Activated naive CD8-positive, alpha-beta T cell treated with anti-CD3 and anti-CD28 coated beads for 36 hours (primary cell): ENCODE measurements at places on chromosomes 4 and X. TPM values are rescaled to one million over a fixed set of nuclear protein-coding genes. Genes with fewer than 3 reads are reported as not detected.

- no peaks in the 10 kb centered on the region for H3K36me3 ChIP-seq
- H3K4me1 ChIP-seq: no peaks in the 10 kb centered on the region
- DNase-seq: no peak
- no peaks in the 10 kb centered on the region for H3K27me3 ChIP-seq
- no peak overlapping the region for H3K27ac ChIP-seq
These were observed 417.4 kb downstream of the TLL1 start for GRCh38 chr4:166290426-166290825.

The GPR82 gene
- 0.12 TPM for total RNA-seq

The ZXDA gene
- total RNA-seq: 3.7 TPM

GRCh38 chr4:158621729-158622128, 50.0 kb downstream of the C4orf46 start:
- peaks cover 18% of the 10 kb centered on the region for H3K27me3 ChIP-seq
- DNase-seq: no peak
- H3K36me3 ChIP-seq: no peaks in the 10 kb centered on the region
- no peaks in the 10 kb centered on the region for H3K4me1 ChIP-seq

DNA sequence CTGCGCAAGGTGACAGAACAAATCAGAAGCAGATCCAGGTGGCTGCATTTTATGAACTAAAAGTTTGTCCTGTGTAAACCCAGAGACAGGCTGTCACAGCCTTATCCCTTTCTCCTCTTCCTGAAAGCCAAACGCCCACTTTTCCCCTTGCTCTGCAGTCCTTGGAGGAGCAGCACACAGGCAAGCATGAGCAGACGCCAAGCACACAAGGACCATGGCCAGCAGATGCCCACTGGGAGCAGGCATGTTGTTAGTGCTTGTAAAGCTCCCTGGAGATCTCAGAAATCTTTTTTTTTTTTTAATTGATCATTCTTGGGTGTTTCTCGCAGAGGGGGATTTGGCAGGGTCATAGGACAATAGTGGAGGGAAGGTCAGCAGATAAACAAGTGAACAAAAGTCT, 11.5 kb upstream of the HOPX start:
- peaks cover 5% of the 10 kb centered on the region for H3K4me1 ChIP-seq
- no peak for DNase-seq
- no peak overlapping the region for H3K27ac ChIP-seq
- H3K36me3 ChIP-seq: no peaks in the 10 kb centered on the region

The GASK1B gene
- total RNA-seq: not detected

DNA sequence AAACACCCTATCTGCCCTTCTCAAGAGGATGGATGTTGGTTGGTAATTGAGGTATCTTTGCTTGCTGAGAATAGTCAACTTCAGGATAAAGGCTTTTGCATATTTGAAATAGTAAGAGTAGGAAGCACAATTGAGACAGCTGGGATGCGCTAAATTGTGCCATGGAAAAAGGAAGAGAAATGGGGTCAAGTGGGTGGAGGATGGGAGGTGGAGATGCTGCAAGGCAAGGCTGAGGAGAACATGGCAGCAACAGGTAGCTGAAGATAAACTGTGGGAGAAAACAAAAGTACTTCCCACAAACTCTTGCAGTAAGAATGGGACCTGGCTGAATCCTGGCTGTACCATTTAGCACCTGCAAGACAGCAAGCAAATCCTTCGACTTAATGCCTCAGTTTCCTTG, 13.9 kb upstream of the CDS1 start:
- H3K36me3 ChIP-seq: no peaks in the 10 kb centered on the region
- H3K27ac ChIP-seq: no peak overlapping the region
- H3K27me3 ChIP-seq: peaks cover 35% of the 10 kb centered on the region
- no peak for DNase-seq

The SUPT20HL1 gene
- total RNA-seq: not detected

DNA sequence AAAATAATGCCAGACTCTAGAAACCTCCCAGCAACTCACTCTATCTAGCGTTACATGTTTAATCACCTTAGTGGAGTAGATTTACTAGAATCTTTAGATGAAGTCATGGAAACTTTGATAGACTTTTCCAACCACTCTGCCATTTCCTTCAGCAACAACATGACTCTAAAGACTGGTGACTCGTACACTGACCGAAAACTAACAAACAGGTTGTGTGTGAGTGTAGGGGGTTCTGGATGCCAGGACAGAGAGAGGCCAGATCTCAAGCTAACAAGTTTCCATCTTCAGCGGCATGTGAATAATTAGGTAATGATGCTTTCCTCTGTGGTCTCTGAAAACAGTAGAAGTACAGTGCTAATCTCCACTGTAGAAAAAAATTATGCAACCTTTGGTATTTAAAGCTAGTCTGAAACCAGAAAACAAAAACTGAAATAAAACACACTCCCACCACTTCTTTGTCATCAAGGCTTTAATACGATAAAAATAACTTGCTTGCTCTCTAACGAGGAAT, 286.4 kb downstream of the PRDM5 start:
- H3K4me3 ChIP-seq: no peak overlapping the region
- H3K27me3 ChIP-seq: peaks cover 4% of the 10 kb centered on the region
- H3K36me3 ChIP-seq: no peaks in the 10 kb centered on the region
- H3K4me1 ChIP-seq: peaks cover 11% of the 10 kb centered on the region
- H3K27ac ChIP-seq: no peak overlapping the region

GRCh38 chrX:53211391-53211978, 13.5 kb downstream of the KDM5C start:
- peaks cover 10% of the 10 kb centered on the region for H3K36me3 ChIP-seq
- no peak overlapping the region for H3K4me3 ChIP-seq
- H3K27me3 ChIP-seq: no peaks in the 10 kb centered on the region
- peaks cover 2% of the 10 kb centered on the region for H3K4me1 ChIP-seq

DNA sequence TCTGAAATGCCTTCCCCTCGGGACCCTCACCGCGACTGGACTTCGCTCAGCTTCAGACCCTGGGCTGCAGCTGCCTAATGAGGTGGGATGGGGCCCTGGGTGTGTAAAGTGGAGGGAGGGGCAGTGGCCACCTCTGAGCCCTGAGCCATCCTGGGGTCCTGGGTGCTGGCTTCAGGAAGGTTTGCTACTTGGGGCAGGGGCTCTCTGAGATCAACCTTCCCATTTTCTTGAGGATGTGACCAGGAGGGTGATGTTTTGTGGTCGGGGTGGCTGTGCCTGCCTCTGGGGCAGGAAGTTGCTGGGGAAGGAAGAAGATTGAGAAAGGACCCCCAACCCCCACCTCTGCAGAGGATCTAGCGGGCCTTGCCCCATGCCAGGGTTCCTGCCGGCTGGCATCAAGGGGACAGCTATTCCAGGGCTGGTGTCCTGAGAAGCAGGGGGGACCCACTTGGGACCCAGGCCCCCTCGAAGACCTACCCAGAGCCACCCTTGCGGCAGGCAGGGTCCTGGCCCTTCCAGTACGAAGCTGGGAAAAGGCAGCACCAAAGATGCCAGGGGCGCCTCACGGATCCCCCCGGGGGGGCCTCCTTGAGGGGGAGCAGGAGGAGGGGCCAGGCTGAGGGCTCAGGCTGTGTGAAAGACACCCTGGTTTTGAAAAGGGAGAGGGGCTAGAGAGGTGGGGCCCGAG, 6.5 kb downstream of the SH3BP2 start:
- H3K4me3 ChIP-seq: peak overlapping the region; percentile 84
- no peaks in the 10 kb centered on the region for H3K27me3 ChIP-seq
- no peak for DNase-seq
- peaks cover 53% of the 10 kb centered on the region for H3K4me1 ChIP-seq

The USP17L5 gene
- total RNA-seq: not detected

DNA sequence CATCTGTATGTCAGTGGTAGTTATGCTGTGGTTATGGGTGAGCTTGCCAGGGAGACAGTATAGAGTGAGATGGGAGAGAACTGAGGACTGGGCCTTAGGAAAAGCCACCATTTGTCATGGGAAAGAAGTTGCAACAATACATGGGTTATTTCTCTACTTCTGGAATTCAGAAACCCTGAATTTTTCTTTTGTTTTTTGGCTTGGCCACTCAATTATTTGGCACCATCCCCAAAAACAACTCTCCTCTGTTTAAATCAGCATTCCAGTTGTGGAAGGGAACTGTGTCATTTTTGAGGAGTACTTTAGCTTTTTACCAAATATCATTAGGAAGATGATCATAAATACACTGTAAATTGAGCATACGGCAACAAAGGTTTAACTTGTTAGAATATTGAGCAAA, 41.1 kb upstream of the ACSL4 start:
- H3K4me1 ChIP-seq: peaks cover 8% of the 10 kb centered on the region
- H3K27ac ChIP-seq: no peak overlapping the region
- no peak overlapping the region for H3K4me3 ChIP-seq
- H3K36me3 ChIP-seq: no peaks in the 10 kb centered on the region
- no peak for DNase-seq

DNA sequence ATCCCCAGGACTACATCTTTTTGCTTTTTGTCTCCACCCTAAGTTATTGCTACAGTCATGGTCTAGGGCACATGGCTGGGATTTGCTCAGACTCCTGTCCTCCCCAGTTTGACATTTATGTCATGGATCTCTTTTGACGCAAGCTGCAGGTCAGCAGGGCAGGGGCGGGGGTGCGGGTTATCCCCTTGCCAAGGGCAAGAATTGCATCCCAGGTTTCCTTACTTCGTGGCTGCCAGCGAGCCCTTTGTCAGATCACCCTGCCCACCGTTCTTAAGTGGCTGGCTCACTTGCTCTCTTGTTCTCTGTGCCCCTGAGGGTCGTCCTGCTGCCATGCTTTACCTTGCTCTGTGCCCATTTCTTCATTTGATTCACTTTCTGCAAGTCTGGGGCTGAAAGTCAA, 21.1 kb upstream of the UBA1 start:
- no peak overlapping the region for H3K27ac ChIP-seq
- H3K27me3 ChIP-seq: no peaks in the 10 kb centered on the region
- H3K4me3 ChIP-seq: no peak overlapping the region
- no peak for DNase-seq

DNA sequence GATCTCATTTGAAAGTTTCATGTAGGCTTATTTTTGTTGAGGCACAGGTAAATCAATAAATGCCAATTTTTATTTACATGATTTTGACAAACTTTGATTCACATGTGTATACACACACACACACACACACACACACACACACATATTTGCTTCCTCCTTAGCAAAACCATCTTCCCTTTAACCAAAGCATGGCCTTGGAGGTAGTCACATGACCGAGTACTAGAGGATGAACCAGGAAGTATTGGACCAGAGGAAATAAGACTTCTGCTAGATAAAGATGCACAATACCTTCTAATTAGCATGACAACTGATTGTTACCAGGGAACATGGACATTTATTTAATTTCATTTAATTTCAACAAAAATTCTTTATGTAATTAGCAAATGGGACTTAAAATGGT, 23.4 kb upstream of the CFAP299 start:
- DNase-seq: no peak
- H3K27me3 ChIP-seq: peaks cover 6% of the 10 kb centered on the region
- no peak overlapping the region for H3K27ac ChIP-seq
- H3K4me1 ChIP-seq: no peaks in the 10 kb centered on the region

- H3K4me3 ChIP-seq: no peak overlapping the region
- no peaks in the 10 kb centered on the region for H3K4me1 ChIP-seq
- H3K27ac ChIP-seq: no peak overlapping the region
- DNase-seq: no peak
- H3K27me3 ChIP-seq: peaks cover 3% of the 10 kb centered on the region
- no peaks in the 10 kb centered on the region for H3K36me3 ChIP-seq
These were observed 9.9 kb upstream of the MID1 start for GRCh38 chrX:10630320-10630719.

DNA sequence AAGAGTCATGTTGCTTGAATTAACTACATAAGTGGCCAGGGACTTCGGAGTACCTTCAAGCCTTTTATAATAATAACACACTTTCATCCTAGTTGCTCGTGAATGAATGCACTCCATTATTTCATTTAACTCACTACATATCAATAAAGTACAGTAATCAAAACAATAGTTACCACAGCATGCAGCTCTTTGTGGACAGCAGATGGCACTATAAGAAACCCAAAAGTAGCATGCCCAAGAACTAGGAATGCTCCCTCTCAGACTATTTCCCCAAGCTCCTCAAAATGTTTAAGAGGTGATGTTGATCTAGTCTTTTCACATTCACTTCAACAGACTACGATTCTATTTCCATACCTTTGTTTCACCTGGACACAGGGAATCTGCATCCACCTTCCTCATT, 500.8 kb upstream of the DIAPH2 start:
- no peaks in the 10 kb centered on the region for H3K27me3 ChIP-seq
- no peaks in the 10 kb centered on the region for H3K4me1 ChIP-seq
- no peak overlapping the region for H3K27ac ChIP-seq
- DNase-seq: no peak
- H3K4me3 ChIP-seq: no peak overlapping the region

DNA sequence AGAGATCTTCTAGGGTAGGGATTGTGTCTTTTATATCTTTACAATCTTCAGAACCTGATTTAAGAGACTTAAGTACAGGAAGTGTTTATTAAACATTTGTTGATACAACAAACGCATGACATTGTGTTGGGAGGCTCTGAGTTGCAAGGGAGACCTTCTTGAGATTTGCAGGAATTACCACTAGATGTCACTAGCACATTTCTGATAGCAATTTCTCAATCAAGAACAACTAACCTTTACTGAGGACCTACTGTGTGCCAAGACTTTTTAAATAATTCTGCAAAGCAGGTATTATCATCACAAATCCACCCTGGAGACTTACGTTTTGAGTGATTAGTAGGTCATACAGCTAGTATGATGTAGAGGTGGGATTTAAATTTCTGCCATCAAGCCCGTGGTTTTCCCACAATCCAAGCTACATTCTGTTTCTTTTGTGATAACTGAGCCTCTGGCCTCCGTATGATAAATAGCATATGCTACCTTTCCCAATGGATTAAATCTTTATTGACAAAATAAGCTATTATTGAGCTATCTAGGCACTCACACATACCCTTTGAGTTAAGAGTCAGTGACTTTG, 986.0 kb downstream of the CCSER1 start:
- no peaks in the 10 kb centered on the region for H3K36me3 ChIP-seq
- no peak overlapping the region for H3K4me3 ChIP-seq
- H3K4me1 ChIP-seq: no peaks in the 10 kb centered on the region
- no peaks in the 10 kb centered on the region for H3K27me3 ChIP-seq
- H3K27ac ChIP-seq: no peak overlapping the region
- DNase-seq: no peak

The UGT8 gene
- 0.30 TPM for total RNA-seq

DNA sequence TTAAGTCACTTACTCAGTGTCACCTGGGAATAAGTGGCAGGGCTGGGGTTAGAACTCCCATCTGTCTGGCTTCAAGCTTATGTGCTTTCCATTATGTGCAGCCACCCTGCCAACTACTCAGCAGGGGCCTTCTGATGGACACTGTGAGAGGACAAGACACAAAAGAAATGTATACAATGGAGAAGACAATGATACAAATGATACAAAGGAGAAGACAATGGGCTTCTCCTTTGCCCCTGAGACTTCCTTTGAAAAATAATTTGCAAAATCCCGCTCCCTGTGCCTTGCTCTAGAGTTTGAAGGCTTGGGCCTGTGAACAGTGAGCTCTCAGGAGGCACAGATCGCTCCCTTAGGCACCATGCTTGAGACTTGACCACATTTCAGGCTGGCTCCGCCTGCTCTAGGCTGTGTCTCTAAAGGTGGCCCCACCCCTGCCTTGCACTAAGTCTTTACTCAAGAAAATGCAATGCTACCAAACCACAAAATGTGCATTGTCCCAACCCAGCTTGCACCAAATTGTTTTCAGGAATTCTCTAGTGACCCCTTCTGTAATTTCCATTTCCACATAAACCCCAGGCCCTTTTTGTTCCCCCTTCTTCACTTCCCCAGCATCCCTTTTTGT, 27.1 kb upstream of the STX18 start:
- no peaks in the 10 kb centered on the region for H3K27me3 ChIP-seq
- no peaks in the 10 kb centered on the region for H3K4me1 ChIP-seq
- H3K27ac ChIP-seq: no peak overlapping the region
- DNase-seq: no peak
- peaks cover 23% of the 10 kb centered on the region for H3K36me3 ChIP-seq
- no peak overlapping the region for H3K4me3 ChIP-seq
